Purkinje cell (primary cell): ENCODE measurements at places on chromosomes 3 and 15. TPM values are rescaled to one million over a fixed set of nuclear protein-coding genes. Genes with fewer than 3 reads are reported as not detected.

Gene RBP2
- polyA plus RNA-seq = not detected in 2 replicates

Gene IGSF10
- not detected in 2 replicates for polyA plus RNA-seq

Gene TRPM7
- polyA plus RNA-seq = 3.1 and 5.0 TPM in 2 replicates

Gene ZNF619
- polyA plus RNA-seq = 0.62 and 1.8 TPM in 2 replicates

Gene TMEM158
- polyA plus RNA-seq = 4.4 and 6.0 TPM in 2 replicates

Gene GOLGA8N
- 0.59 and 0.62 TPM in 2 replicates for polyA plus RNA-seq

Gene CFAP20DC
- polyA plus RNA-seq = 1.2 and 1.4 TPM in 2 replicates

Gene TMCO5A
- polyA plus RNA-seq = not detected in 2 replicates

Gene ILDR1
- polyA plus RNA-seq = not detected in 2 replicates

Gene PSTPIP1
- polyA plus RNA-seq = not detected in 2 replicates

Gene SUCNR1
- not detected in 2 replicates for polyA plus RNA-seq

Gene MED12L
- polyA plus RNA-seq = 3.2 and 8.0 TPM in 2 replicates

Gene MUC20
- polyA plus RNA-seq = 2.7 and 3.4 TPM in 2 replicates

Gene TMC3
- not detected in 2 replicates for polyA plus RNA-seq

Gene NAALADL2
- polyA plus RNA-seq = 5.1 and 24.4 TPM in 2 replicates

Gene FAM81A
- polyA plus RNA-seq = 6.5 and 9.7 TPM in 2 replicates

Gene SPATA12
- not detected in 2 replicates for polyA plus RNA-seq

Gene KIF15
- polyA plus RNA-seq = 0.28 and 1.9 TPM in 2 replicates

Gene TLR9
- polyA plus RNA-seq = not detected in 2 replicates

Gene RUBCN
- 11.6 and 17.3 TPM in 2 replicates for polyA plus RNA-seq

Gene GABRA5
- 0.42 and 27.8 TPM in 2 replicates for polyA plus RNA-seq

Gene CHCHD4
- polyA plus RNA-seq = 16.9 and 19.0 TPM in 2 replicates

Gene HACD2
- polyA plus RNA-seq = 40.0 and 40.2 TPM in 2 replicates

Gene CHST2
- 40.3 and 60.4 TPM in 2 replicates for polyA plus RNA-seq

Gene CD47
- polyA plus RNA-seq = 48.1 and 114 TPM in 2 replicates

Gene FOXB1
- polyA plus RNA-seq = not detected in 2 replicates
